ENCODE measurements at places on chromosomes 2 and 18.

- no peak for DNase-seq
Observed at GRCh38 chr2:23529659-23530058, 144.7 kb downstream of the KLHL29 start.

- no peak for DNase-seq
Observed at GRCh38 chr2:112181571-112182290, 43.5 kb downstream of the FBLN7 start.

DNA sequence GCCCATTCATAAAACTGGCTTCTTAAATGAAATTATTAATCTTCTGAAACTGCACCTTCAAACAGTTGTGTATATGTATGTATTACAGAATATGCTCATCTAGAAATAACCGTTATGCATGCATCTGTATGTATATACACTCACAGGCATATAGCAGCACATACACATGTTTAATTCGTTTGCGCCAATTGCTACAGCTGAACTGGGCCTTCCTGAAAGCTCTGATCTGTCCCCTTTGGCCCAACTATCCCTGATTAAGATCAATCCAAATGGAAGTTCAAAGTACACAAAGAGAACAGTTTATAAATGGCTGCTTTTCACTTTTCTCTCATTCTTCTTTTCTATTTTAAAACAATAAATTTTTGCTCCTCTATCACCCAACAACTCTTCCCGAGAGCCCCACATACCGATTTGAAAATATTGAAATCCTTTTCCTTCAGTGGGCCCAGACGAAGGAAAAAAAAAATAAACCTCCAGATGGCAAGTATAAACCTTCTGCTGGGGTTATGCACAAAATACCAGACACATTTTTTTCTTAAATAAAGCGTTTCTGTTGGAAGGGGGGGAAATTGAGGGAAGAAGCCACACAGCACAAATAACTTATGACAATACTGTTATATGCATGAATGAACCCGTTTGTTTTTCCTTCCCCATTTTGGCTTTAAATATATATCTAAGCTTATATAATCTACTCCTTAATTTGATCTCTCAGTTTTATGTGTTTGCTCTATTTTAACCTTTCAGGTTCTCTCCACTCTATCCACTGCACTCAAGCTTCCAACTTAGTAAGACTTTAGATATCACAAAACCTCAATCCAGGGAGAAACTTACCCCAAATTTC lies 267.3 kb downstream of the TCF4 start:
- peak; percentile 45 for DNase-seq

DNA sequence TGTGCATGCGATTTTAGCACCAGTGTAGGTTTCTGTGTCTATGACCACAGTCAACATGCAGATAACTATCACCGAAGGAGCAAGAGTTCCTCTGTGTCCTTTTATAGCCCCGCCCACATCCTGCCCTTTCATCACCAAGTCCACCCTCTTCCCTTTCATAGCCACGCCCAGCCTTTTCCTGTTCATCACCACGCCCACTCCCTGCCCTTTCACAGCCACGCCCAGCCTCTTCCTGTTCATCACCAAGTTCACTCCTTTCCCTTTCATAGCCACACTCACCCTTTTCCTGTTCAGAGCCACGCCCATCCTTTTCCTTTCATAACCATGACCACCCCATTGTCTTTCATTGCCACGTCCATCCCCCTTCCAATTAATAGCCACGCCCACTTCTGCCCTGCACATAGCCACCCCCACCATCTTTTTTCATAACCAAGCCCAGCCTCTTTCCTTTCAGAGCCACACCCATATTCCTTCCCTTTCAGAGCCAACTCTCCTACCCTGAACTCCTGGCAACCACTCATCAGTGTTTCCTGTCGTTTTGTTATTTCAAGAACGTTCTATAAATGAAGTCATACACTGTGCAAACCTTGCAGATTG lies 273.9 kb downstream of the MYT1L start:
- DNase-seq = no peak

DNA sequence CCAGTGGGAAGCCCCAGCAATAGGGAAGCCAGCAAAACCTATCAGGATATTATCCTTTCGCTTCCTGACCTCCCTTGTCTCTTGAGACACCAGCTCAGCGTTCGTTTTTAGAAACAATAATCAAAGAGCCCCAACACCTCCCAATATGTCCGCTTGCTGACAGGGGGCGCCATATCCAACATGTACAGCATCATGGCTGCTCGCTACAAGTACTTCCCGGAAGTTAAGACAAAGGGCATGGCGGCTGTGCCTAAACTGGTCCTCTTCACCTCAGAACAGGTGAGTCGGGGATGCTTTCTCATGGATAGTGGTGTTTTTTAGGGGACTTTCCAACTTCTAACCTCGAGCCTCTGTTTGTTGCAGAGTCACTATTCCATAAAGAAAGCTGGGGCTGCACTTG lies 28.7 kb downstream of the GAD1 start:
- no peak for DNase-seq

GRCh38 chr2:203858176-203858575 lies 9.4 kb upstream of the CTLA4 start:
- DNase-seq = no peak

DNA sequence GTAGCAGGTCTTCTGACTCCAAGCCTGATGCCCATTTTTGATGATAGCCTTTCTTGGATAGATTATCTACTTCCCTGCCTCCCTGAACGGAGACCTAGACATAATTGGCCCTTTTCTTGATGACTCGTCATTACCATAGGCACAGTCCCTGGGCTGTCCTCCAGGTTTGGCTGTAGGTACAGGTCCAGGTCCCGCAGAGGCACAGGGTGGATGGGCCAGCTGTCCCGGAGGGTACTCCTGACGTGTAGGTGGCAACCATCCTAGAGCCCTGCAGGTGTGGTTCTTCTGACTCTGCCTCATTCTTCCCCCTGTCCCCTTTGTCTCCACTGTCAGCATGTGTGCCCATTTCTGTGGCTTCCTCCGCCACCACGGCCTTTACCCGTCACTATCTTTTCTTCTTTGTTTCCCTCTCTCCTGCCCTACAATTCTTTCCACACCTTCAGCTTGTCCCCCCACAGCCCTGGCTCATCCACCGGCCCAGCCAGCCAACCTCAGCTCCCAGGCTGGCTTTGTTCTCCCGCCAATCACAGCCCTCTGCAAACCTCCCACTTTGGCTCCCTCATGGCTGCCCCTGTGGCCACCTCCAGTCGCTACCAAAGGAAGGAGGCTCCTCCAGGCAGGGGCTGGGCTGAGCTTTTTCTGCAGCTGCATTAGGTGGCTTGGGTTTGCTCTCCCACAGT lies 102.8 kb downstream of the SMAD7 start:
- DNase-seq = peak; percentile 59

DNA sequence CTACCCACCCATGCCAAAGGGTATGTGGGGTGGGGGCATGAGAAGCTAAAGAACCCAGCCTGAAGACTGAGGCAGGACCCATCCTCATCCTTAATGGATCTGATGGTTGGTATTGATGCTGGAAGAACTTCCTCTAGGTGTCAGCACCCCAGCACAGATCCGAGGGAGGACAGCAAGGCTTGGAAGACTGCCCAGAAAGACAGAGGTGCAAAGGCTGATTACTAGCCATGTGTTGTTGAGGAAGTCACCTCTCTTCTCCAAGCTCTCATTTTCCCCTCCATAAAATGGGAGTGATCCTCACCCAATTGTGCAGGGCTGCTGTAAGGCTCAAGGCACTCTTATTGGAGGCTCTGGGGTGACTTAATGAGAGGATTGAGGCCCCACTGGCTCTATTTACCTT lies 256.5 kb downstream of the CELF4 start:
- no peak for DNase-seq

GRCh38 chr2:63435070-63435469 lies 153.2 kb downstream of the WDPCP start:
- no peak for DNase-seq

- no peak for DNase-seq
Observed at GRCh38 chr2:233013027-233013461, at the start of gene NGEF. Gene NGEF, minus strand, starts transcription at chr2:233013256. Its CDS starts 38,366 bp downstream, at chr2:232974890.

DNA sequence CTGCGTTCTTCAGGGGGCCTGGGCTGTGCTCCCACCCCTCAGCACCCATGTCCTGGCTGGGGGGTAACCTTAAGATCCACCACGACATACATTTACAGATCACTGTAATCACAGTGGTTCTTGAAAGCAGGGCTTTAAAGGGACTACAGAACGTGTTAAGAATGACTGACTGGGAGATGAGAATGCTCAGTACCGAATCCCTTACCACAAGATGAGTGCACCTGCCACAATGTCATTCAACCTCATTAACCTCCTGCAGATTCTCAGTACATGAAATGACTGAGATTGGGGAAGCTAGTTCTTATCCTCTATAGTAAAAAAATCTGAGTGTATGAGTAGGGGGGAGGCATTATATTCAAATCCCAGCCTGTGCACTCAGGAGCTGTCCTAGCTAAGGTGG lies 10.5 kb upstream of the PIEZO2 start:
- no peak for DNase-seq

DNA sequence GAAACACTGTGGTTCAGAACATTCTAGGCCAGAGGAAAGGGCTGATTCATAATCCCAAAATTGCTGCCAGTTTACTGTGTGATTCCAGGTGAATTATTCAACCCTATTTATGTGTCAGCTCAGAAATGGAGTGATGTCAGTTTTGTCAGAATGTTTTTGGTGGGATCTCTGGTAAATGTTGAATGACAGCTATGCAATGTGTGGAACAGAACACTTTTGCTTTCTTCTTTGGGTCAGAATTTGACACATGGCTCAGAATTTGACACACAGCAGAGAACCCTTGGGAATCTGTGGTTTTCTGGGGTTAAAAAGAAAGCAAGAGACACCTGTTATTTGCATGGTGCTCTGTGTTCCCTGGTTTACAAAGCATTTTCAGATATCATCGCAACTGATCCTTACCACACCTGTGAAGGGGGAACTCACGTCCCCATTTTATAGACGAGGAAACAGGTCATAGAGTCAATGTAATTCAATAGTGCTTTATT lies 1.6 kb upstream of the MTA3 start:
- peak; percentile 30 for DNase-seq

DNA sequence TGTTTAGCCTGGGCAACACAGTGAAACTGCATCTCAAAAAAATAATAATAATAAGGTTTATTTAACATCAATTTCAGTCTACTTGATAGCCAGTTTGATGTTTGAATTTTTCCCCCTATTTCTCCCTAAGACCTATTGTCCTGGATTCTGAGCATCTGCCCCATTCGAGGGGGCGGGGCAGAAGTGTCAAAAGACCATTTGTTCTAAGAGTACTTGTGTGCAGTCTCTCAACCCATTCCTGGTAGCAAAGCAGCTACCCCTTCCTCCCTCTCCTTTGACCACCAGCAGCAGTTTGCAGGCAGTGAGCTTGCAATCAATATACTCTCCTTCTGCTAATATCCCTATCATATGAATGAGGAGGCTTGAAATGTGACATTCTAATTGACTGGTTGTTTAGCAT lies 71.9 kb downstream of the VWC2L start:
- no peak for DNase-seq

GRCh38 chr2:29189052-29189451 lies 73.8 kb downstream of the CLIP4 start:
- no peak for DNase-seq

DNA sequence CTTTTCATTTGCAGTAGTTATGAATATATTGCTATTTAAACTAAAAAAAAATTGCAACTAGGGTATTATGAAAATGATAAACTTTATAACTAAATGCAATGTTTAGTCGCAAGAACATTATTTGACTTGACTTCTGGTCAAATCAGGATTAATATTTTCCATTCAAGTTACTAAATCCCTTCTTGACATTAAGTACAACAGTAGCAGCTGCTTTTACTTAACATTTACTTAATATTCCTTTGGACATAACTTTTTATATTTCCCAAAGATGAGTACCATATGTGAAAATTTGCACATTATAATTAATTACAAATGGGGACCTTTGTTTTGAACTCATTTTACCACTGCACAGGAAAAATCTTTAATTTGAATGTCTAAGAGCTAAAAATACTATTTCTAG lies 74.0 kb downstream of the PMS1 start:
- no peak for DNase-seq

GRCh38 chr2:183950673-183951072 lies 647.7 kb upstream of the ZNF804A start:
- DNase-seq = peak; percentile 61

GRCh38 chr2:217625557-217626169 lies 377.1 kb downstream of the TNS1 start:
- DNase-seq = peak; percentile 32

DNA sequence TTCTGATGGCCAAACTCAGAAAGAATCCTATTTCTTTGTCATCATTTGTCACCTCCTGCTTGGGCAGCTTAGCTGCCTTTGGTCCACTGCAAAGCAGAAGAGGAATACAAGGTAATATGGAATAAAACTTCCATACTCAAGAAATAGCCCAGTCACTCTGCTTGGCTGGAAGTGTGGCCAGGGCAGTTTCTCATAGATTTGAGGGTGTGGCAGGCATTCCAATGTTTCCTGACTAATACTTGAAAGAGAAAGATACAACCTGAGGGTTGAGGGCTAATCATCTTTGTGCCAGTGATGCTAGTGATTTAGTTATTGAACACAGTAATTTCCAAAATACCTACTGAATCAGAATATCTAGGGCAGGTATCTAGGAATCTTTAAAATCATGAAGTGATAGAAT lies 83.1 kb downstream of the FAM161A start:
- DNase-seq = no peak
